Left lobe of liver (tissue), 2 donors: ENCODE measurements at places on chromosomes 3 and 15.

GRCh38 chr3:59873576-59874230 lies 823.9 kb upstream of the CFAP20DC start:
- DNase-seq, result no peak

DNA sequence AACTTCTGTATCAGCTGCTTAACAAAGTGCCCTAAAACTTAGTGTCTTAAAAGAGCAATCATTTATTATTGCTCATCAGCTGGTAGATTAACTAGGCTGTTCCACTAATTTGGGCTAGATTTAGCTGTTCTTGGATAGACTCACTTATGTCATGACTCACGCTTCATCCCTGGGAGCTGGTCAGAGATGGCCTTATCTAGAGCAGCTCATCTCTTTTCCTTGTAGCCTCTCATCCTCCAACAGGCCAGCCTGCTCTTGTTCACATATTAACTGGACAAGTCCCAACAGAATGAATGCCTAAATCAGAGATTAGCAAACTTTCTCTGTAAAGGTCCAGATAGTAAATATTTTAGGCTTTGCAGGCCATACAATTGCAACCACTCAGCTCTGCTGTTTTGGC lies 66.9 kb upstream of the PLAAT1 start:
- no peak for DNase-seq

DNA sequence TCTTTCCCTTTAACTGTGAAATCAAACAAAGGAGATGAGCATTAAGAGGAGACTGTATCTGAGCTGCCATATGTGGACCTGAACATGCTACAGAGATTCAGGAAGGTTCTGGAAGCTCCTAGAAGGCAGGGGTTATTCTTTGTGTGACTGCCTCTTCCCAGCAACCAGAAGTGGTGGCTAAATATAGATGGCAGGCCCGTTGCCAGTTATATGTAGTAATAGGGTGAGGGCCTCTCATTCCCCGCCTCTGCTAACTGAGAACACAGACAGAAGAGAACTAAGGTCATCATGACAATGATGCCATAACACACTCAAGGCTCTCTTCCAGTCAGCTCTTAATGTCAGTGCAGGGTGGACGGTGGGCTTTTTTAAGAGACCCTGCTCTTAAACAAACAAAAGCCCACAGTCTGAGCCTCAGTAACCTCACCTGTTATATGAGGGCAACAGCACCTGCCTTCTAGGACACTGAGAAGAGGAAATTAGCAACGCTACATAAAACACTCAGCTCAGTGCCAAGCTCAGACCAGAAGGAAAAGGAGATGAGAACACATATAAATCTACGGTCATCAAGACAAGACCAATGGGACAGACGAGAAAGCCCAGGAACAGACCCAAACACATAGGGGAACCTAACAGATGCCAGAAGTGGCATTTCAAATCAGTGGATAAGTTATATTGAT lies 22.3 kb downstream of the CFAP92 start:
- no peak for DNase-seq

- no peak for DNase-seq
Measured at GRCh38 chr3:45343947-45344346, 44.4 kb upstream of the LARS2 start.

GRCh38 chr15:28021281-28022039 lies 77.7 kb downstream of the OCA2 start:
- peak; percentile 88 for DNase-seq

GRCh38 chr15:100901702-100902435 lies 17.3 kb upstream of the LRRK1 start:
- DNase-seq, result no peak

GRCh38 chr3:193237030-193237429 lies 4.0 kb upstream of the PLAAT1 start:
- DNase-seq, result no peak

DNA sequence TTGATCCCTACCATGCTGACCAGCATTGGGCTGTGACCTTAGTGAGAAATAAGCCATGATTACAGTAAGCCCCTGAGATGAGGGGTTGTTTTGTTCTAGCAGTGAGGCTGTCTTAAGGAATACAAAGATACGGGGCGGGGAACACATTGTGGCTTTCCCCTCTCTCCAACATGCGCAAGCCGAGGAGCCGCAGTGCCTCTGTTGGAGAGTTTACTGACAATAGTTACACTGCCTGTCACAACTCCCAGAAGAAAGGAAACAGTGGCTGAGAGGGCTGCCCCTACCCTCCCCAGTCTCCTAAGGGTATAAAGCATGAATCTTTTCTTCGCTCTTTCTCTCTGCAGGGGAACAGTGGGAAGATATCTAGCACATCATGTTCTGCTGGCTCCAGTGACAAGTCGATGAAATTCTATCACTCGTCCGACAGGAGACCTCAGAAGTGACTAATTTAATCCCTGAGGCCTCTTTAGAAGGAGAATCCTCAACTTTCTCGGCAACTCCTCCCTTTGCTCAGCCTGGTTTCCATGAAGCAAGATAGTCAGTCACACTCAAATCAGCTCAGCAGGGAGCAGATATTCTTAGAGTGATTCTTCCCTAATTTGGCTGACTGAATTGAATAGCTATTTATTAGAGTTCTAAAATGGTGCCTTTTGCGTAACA lies 409.0 kb upstream of the PROK2 start:
- DNase-seq, result no peak

GRCh38 chr3:196555295-196555694 lies 13.1 kb downstream of the WDR53 start:
- DNase-seq, result no peak

- DNase-seq, result no peak
Measured at GRCh38 chr3:38047896-38048295, 8.9 kb downstream of the DLEC1 start.

DNA sequence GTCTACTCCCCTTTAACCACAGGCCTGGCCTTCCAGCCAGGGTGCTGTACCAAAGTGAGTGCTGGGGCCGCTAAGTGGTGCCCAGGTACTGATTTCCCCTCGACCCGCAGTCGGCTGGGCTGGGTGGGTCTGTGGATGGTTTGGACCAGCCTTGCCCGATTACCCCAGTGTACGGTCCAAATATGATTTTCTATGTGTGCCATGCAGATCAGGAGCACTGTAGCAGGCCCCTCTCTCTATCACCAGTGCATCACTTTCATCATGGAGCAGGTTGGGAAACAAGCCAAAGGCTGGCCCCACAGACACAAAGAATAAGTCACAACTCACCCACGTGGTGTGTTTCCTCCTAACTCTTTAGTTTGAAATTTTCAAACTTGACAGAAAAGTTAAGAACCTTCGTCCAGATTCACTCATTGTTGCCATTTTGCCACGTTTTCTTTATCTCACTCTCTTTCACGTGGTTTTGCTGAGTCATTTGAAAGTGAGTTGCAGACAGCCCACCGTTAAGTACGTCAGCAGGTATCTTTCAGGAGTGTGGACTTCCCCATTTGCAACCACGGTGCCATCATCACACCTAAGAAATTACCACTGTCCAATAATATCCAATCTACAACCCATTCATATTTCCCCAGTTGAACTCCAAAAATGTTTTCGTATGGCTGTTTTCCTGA lies 37.0 kb downstream of the ZNF710 start:
- DNase-seq, result no peak

DNA sequence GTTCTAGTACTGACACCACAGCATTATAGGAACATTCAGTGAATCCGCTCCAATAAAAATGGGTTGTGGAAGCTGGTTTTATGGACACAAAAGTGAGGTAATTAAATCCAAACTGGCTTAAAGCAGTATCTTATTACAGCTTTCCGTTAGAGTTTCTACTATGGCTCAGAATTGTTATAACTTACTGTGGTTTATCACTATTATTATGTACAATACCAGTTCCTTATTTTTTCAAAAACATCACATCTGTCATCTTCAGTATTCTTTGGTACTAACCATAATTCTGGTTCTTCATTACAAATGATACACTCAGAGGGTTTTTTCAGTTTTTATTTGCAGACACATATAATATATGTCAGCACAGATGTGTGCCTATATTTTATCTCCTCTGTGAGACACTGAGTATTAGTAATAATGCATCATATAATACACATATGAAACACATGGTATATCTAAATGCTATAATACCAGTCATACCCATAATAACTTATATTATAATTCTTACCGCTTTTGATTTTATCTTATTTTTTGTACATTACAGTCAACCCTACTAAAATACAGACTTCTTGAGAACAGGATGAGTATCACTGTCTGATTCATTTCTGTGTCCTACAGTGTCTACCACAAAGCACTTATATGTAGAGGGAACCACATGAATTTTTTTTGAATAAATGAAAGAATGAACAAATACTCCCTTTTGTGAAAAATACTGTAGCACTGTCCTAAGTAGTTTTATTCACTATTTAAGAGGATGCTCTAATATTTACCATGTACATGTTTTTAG lies 39.0 kb downstream of the CMSS1 start:
- no peak for DNase-seq

- no peak for DNase-seq
Measured at GRCh38 chr3:27719314-27720003, 2.7 kb downstream of the EOMES start.

GRCh38 chr3:51538115-51538458 lies 432 bp upstream of the RAD54L2 start:
- no peak for DNase-seq

GRCh38 chr3:31465999-31466398 lies 66.7 kb upstream of the STT3B start:
- DNase-seq, result no peak

DNA sequence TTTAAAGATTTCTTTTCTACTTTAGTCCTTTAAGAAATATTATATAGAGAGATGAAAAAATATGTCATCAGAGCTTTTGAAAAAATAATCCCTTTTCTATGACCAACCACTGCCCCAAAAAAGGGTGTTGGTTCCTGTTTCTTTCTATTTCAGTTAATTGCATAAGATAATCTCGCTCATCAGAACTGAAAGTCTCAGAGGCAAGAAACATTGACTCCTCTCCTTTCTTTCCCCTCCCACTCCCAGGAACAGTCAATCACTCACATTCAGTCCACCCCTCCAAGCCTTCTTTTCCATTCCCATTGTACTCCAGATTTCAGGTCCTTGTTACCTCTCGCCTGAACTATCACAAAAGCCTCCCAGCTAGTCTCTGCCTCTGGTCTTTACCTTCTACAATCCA lies 153.7 kb upstream of the ABI3BP start:
- no peak for DNase-seq

DNA sequence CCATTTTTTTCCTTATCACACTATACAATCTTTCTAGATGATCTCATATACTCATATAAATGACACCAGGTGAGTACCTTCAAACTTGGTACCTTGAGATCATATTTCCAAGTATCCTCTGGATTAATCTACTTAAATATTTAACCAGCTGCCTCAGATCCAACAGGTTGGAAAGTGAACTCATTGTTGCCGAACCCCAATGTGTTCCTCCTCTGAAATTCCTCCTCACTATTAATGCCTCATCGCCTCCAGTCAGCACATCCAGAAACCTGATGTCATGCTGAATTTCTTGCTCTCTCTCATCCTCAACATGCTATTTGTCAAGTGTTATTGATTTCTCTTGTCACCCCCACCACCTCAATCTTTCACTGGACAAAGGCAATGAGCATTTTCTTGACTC lies 221.8 kb downstream of the FMN1 start:
- no peak for DNase-seq

DNA sequence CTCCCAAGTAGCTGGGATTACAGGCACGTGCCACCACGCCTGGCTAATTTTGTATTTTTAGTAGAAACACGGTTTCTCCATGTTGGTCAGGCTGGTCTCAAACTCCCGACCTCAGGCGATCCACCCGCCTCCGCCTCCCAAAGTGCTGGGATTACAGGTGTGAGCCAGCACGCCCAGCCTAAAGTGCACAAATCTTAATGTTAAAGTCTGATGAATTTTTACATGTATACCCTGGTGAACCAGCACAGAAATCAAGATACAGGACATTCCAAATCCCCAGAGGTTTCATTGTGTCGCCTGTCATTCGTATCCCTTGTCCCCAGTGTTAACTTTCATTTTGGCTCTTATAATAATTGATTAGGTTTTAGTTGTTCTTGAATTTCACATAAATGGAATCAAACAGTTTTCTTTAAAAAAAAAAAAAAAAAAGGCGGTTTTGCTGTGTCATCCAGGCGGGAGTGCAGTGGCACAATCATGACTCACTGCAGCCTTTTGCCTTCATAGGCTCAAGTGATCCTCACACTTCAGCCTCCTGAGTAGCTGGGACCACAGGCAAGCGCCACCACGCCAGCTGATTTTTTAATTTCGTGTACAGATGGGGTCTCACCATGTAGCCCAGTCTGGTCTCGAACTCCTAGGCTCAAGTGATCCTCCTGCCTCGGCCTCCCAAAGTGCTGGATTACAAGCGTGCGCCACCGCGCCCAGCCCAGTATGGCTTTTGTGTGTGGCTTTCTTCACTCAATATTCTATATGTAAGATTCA lies 1.5 kb upstream of the TM4SF19 start:
- no peak for DNase-seq

GRCh38 chr15:45199136-45199810 lies 11.5 kb upstream of the SHF start:
- peak; percentile 49 for DNase-seq

DNA sequence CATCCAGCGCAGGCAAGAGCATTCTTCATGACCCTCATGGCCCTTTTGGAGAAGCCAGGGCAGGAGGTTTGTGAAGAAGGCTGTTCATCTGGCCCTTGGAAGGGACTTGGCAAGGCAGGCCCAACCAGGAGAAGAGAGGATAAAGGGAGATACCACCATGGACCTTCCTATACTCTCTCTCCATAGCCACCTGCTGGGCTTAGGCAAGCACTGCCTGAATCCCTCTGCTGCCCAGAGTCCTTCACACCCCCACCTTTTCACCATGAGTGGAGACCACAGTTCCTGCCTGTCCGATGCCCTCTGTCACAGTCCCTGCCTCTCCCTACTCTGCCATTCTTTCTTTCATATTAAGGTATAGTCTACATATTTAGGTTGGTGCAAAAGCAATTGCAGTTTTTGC lies 10.6 kb upstream of the SFMBT1 start:
- DNase-seq, result peak; percentile 33

DNA sequence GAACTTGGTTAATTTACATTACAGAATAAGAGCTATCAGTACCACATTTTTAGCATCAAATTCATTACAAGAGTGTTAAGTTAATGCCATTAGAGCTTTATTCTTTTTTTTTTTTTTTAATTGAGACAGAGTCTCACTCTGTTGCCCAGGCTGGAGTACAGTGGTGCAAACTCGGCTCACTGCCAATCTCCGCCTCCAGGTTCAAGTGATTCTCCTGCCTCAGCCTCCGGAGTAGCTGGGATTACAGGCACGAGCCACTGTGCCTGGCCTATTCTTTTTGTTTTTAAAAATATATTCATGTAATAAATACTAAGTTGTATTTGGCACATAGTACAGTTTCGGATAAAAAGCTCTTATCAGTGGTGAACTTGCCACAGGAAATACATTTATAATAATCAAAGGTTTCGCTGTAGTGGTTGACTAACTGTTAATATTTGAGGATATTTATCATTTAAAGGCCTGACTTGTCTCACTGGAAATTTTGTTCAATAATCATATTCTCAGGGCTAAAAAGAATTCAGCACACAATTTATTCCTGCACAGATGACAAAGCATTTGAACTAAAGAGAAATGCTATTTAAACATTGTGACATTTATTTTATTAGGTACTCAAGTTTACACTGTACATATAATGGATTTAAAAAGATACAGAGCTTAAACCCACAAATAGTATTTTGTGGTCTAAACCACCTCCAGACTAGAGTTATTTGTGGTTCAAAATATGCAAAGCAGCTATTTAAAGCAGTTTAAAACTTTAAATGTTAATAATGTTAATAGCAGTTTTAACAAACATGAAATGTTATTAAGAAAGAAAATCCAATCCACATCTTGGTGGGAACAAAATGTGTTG lies 6.1 kb upstream of the LEKR1 start:
- no peak for DNase-seq
